ENCODE measurements at places on chromosomes 13 and 19.

DNA sequence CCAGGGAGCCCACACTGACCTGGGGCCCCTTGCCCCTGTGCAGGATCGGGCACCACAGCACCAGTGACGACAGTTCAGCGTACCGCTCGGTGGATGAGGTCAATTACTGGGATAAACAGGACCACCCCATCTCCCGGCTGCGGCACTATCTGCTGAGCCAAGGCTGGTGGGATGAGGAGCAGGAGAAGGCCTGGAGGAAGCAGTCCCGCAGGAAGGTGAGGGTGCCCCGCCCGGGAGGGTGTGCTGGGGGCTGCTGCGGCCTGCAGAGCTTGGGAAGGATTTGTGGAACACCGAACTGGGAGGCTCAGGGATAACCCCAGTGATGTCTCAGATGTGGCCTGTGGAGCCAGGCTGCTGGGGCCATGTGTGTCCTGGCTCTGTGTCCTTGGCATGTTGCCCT lies 4.2 kb downstream of the B3GNT8 start:
- no peak for DNase-seq

- DNase-seq, result no peak
These were observed 2.3 kb upstream of the ADAMTSL5 start for GRCh38 chr19:1514986-1515721.

DNA sequence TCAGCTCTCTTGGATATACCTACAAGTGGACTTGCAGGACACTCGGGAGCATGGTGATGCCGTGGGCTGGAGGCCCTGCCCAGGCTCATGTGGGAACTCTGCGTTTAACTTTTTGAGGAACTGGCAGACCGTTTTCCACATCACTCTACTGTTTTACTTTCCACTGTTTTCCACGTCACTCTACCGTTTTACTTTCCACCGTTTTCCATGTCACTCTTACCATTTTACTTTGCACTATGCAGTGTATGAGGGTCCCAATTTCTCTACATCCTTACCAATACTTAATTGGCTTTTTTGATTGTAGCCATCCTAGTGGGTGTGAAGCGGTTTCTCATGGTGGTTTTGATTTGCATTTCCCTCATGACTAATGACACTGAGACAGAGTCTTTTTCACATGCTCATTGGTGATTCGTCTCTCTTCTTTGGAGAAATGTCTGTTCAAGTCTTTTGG lies 40.5 kb downstream of the GATAD2A start:
- DNase-seq, result peak; percentile 38

DNA sequence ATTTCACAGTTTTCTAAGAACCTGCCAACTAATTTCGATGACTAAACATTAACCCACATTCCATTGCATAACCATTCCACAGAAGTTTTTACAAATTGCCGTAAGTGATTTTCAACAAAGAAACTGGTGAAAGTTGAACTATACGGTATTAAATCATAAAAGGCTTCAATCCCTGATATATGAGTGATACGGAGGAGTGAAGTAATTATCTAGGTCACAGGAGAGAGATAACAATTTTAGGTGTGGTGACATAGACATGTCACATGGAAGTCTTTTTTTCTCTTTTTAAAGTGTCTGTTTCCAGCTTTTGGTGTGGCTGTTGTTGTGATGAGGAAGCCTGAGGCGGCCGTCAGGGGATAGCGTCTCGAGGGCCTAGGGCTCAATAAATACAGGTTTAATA lies 29.4 kb downstream of the TBC1D4 start:
- DNase-seq, result no peak

GRCh38 chr13:50518781-50519201 lies 324.7 kb downstream of the DLEU7 start:
- DNase-seq, result no peak

- no peak for DNase-seq
These were observed 77.8 kb downstream of the INSR start for GRCh38 chr19:7216373-7216902.

DNA sequence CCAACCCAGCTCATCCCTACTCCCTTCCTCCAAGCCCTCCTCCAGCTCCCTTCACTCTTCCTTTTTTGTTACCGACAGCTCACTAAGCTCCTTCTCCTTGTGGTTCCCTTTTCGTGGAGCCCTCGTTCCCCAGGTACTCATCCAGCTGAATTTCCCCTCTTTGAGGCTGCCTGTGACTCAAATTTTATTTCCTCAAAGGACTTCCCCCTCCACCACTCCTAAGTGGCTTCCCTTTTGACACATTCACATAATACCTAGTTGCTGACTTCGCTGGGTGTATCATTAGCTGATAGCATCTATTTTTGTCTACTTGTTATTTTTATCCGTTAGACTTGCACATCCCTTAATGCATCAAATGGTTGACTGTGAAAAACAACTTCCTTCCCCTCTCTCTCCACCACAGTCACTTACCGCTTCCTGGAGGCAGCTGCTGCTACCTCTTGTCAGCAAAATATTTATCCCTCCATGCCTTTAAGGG lies 14.5 kb downstream of the FFAR2 start:
- DNase-seq, result peak; percentile 83

GRCh38 chr13:91767651-91768050 lies 369.2 kb downstream of the GPC5 start:
- no peak for DNase-seq

GRCh38 chr19:45705710-45706415 lies 13.4 kb downstream of the QPCTL start:
- DNase-seq, result no peak

DNA sequence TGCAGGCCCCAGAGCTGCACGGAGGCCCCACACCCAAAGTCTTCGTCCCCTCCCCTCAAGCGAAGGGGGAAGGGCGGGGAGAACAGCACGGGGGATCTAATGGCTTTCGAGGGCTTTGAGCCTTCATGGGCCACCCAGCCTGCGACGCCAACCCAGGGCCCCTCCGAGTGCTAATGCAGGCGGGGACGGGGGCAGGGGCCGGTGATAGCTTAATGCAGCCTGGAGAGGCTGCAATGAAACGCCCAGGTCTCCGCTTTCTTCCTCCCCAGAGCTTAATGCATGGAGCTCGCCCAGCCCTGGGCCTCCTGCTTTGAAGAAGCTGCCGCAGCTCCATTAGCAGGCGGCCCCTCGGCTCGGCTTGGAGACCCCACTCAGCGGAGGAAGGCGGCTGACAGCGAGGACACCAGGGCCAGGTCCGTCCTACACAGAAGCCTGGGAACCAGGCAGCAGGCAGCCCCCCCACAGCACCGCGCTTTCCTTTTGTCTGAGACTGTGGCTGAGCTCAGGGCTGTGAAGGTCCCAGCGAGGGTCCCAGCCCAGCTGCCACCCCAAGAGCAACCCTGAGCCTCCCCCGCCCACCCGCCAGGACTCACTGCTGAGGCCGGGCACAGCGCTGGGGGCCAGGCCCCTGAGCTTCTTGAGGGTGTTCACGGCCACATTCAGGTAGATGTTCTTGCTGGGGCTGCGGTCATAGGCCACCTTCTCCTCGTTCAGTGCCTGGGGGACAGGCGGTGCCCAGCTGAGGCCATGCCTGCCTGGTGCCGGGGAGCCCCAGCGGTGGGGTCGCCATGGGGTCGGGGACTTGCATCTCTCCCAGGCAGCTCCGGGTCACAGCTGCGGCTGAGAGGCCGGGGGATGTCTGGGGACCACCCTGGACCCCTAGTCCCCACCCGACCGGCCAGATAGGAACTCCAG lies 7.5 kb upstream of the ATP8B3 start:
- no peak for DNase-seq

DNA sequence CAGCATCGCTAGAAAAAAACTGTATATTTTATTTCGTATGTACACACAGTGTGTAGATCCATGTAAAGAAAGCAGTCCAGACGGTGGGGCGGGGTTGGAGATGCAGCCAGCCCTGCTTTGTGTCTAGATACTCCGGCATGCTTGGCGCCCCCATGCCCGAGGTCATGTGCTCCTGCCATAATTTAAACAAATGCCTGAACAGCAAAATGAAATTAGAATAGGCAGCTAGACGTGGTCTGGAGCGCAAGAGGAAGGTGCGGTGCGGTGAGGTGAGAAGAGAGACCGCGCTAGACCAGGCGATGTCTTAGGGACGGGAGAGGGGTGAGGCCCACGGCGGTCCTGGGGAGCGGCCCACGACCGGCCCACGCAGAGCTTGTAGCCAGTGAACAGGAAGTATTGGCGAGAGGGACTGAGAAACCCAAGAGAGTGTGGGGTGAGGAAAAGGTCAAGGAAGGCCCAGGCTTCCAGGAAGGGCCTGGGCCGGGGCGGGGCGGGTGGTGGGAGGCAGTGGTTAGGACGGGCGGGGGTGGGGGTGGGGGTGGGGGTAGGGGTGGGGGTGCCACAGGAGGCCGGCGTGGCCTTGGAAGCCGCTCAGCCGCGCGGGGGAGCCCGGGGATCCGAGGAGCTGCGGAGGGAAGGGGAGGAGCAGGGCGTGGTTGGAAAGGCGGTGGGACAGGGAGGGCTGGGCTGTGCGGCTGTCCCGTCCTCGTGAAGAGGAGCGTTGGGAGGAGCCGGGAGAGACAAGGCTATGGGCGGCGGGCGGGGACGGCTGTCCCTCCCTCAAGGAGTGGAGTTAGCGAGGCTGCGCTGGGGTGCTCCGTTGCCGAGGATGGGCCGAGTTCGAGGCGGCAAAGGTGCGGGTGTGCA lies 254.7 kb upstream of the SGCG start:
- DNase-seq, result no peak

DNA sequence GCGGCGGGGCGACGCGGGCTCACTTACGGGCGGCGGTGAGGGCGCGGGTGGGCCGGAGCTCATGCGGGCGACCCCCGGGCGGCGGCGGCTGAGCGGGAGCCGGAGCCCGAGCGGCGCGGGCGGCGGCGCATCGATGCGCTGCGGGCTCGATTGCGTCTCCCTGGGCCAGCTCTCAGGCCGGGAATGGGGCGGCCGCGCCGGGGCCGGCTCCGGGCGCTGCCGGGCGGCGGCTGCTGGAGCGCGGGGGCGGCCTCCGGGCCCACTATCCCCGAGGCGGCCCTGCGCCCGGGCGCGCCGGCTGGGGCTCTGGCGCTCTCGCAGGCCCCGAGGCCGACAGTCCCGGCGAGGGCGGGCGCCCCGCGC lies 1.4 kb upstream of the TSHZ3 start:
- peak; percentile 34 for DNase-seq

DNA sequence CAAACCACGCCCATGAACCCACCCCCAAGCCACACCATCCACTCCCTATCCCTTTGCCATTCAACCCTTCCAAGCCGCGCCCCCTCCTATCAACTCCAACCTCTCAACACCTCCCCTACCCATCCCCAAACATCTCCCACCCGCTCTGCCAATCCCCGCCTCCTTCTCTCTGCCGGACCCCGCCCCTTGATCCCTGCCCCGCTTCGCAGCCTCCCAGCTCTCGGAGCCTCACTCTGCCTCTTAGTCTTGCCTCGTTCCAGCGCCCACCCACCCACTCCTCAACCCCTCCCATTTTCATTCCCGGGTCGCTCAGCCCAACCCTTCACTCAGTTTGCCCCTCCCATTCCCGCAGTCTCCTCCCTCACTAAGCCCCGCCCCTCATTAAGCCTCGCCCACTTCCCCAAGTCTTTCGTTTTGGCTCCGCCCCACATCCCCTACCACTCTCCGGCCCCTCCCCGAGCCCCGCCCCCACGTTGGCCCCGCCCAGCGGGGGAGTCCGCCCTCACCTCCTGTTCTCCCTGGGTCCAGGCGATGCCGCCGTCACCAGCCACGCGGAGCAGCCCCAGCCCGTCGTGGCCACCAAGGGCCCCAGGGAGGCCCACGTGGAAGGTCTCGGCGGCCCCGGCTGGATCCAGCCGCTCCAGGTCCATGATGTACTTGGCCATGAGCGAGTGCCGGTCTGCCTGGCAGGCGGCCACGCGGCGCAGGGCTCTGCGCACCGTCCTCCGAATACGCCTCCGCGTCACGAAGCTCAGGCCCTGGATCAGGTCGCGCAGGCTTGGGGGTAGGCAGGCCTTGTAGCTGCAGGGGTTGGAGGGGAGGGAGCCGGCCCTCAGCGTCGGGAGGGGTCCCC lies 5.7 kb downstream of the JAK3 start:
- peak; percentile 55 for DNase-seq

GRCh38 chr19:41297628-41298347 lies 12.2 kb upstream of the CCDC97 start:
- DNase-seq, result peak; percentile 53

- DNase-seq, result no peak
These were observed 38.2 kb upstream of the SIAH3 start for GRCh38 chr13:45889590-45890243.

DNA sequence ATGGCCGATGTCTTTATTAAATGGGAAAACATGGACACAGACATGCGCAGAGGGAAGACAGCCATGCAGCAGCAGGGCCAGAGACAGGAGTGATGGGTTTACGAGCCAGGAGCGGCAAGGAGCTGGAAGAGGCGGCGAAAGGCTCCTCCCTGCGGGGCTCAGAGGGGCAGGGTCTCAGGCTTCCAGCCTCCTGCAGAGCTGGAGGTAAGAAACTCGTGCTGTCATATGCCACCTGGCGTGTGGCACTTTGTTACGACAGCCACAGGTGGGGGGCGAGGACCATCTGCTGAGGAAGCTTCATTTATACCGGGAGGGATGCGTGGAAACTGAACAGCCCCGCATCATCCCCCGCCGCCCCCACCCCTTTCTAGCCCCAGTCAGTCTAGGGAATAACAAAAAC lies 52.0 kb upstream of the SPACA7 start:
- no peak for DNase-seq

GRCh38 chr19:18417250-18418028 lies 1.8 kb upstream of the SSBP4 start:
- peak; percentile 49 for DNase-seq

- no peak for DNase-seq
These were observed 122.4 kb upstream of the MAB21L1 start for GRCh38 chr13:35598790-35599369.

GRCh38 chr13:31611214-31611613 lies 128.1 kb upstream of the RXFP2 start:
- no peak for DNase-seq

DNA sequence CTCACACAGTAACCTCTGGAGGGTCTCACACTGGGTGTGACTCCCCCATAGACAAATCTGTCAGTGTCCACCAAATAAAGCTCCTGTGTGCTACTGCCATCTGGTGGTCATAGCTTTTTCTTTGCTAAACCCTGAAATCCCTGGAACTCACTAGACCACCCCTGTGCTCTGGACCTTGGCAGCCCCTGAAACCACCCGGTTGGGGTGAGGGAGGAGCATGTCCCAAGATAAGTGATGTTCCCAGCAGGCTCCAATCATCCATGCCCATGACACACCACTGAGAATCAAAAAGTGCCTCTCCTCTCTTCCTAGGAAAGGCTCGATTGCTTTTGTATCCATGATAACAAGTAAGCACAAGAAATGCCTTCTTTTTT lies 6.5 kb upstream of the HSD17B14 start:
- DNase-seq, result peak; percentile 66

- peak; percentile 34 for DNase-seq
These were observed 505 bp upstream of the SHKBP1 start for GRCh38 chr19:40576151-40576584.

DNA sequence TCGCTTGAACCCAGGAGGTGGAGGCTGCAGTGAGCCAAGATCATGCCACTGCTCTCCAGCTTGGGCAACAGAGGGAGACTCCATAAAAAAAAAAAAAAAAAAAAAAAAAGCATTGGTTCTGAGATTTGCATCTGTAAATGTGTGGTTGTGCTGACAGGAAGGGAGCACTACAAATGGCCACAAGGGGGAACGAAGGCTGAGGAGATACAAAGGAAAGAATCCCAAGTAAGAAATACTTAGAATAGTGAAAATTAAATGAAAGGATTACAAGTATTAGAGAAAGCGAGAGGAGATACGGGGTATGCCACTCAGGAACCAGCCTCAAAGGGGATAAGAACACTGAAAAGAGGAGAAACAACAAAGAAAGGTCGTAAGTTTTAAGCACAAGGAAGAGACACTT lies 284.9 kb downstream of the KLF12 start:
- peak; percentile 36 for DNase-seq

GRCh38 chr13:44801990-44802389 lies 187.3 kb downstream of the NUFIP1 start:
- no peak for DNase-seq
